H7 (cell line): ENCODE measurements at places on chromosomes 7 and 10. TPM values are rescaled to one million over a fixed set of nuclear protein-coding genes. Genes with fewer than 3 reads are reported as not detected.
A peak's percentile ranks its signal among the peaks of the same experiment; 100 is the strongest.

- no peak for DNase-seq
Observed at GRCh38 chr7:157609516-157609915, 272.7 kb downstream of the DNAJB6 start.

DNA sequence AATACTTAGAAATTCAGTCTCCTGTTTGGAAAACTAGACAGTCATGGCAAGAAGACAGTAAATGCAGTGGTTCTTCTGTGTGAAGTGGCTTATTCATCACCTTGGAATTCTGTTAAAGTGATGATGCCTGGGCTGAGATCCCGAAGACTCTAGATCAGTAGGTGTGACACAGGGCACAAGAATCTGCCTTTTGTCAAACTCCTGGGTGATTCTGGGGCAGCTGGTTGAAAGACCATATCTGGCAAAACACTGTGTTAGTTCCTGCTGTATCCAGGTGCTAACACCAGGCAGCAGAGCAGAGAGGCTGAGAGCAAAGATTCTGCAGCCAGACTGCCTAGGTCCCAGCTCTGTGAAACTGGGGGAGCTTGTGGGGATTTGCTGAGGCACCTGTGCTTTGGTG lies 26.5 kb downstream of the MRC1 start:
- no peak for DNase-seq

GRCh38 chr7:102450242-102450641 lies 14.4 kb downstream of the ALKBH4 start:
- no peak for DNase-seq

- peak; percentile 86 for DNase-seq
Observed at GRCh38 chr7:51366930-51367613, 50.5 kb upstream of the COBL start.

The TAS2R3 gene
- 0.67 and 0.69 TPM in 2 replicates for total RNA-seq

The PSD gene
- 5.2 and 6.1 TPM in 2 replicates for total RNA-seq

The CAV1 gene
- 54.2 and 79.9 TPM in 2 replicates for total RNA-seq
